Kidney epithelial cell (primary cell): ENCODE measurements at places on chromosomes 6 and 20. TPM values are rescaled to one million over a fixed set of nuclear protein-coding genes. Genes with fewer than 3 reads are reported as not detected.
A peak's percentile ranks its signal among the peaks of the same experiment; 100 is the strongest.

DNA sequence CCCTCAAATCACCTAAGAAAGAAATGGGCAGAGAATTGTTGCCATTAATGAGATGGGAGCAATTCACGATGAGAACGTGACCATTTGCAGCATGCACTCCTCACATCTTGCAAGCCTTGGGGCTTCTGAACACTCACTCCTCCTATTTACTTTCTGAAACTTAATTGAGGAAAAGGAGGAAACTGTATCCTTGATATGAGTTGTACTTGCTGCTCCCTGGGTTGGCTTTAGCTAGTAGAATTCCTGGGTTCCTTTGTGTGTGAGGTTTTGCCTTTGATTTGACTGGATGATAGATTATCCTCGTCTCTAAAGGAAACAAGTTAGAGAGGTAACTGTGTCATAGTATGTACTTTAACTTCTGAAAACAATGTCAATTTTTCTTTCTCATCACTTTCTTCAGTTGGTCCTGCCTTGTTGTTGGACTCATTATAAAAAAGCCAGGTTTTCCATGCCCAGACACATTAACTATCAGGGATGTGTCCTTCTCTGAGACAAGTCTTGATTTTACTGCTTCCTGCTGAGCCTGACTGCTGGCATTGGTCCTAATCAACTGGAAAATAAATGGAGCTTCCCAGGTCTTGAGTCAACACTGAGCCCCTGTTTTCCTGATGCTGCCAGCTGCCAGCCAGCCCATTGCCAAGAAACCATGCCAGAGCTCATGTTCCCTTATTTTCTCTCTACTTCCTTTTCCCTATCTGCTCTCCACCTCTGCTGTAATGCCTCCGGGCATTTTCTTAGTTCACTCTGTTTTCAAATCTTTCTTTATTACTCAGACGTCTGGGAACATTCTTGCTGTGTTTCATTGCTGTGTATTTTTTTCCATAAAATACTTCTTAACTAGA lies 6.0 kb upstream of the MRAP2 start:
- DNase-seq: peak; percentile 38

- DNase-seq: no peak
Observed at GRCh38 chr20:5996765-5997164, 46.3 kb downstream of the MCM8 start.

Gene RAB44
- 0.07 TPM in 1 of 2 replicates, not detected in the other for total RNA-seq

- no peak for DNase-seq
Observed at GRCh38 chr20:57901526-57901925, 191.7 kb upstream of the PMEPA1 start.

DNA sequence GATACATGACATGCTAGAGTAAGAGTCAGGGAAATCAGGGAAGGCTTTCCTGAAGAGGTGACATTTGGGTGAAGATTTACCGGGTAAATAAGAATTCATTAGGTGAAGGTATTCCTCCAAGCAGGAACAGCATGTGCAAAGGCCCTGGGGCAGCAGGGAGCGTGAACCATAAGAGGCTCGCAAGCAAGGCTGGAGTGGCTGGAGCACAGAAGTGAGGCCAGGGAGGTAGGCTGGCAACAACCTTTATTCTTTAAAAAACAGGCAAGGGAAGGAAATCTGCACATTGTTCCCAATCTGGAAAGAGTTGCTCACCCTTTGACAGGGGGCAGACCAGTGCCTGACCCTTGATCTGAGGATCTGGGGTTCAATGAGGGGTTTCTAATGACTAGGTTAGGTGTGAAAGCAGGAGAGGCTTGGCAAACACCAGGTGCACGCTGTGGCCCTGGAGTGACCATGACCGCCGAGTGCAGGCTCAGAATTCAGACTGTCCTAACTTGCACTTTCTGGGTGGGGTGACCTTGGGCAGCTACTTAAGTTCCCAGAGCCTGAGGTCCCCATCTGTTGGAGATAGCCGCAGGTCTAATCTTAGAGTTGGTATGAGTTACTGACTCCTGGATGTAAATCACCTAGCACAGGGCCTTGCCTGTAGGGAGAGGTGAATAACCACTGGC lies 1.9 kb downstream of the KIAA1755 start:
- no peak for DNase-seq

DNA sequence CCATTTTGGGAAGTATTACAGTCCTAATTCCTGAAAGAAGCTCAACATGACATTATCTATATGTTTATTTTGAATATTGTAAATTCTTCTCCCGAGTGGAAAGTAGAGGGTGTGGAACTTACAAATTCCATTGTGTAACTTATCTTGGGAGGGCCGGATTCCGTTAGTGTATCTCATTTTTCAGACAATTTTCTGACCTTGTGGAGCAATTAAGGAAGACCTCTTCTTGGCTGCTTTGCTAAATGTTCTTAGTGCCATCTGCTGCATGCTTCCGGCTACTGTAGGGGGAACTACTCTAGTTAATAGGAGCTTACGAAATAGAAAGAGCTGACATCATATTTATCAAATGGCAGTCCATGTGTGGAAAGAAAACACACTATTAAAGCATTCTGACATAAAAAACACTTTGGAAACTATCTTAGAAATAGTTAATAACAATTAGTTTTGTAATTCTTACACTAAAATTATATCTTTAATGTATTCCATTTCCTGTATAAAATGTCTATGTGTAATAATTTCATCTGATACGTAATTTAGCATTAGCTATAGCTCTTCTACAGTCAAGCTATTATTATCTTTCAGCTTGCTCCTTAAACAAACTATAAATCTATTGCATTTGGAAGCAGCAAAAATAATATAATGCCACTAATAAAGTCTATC lies 41.5 kb upstream of the KCNQ5 start:
- DNase-seq: peak; percentile 4

Gene CTCFL
- 0.17 and 0.41 TPM in 2 replicates for total RNA-seq

DNA sequence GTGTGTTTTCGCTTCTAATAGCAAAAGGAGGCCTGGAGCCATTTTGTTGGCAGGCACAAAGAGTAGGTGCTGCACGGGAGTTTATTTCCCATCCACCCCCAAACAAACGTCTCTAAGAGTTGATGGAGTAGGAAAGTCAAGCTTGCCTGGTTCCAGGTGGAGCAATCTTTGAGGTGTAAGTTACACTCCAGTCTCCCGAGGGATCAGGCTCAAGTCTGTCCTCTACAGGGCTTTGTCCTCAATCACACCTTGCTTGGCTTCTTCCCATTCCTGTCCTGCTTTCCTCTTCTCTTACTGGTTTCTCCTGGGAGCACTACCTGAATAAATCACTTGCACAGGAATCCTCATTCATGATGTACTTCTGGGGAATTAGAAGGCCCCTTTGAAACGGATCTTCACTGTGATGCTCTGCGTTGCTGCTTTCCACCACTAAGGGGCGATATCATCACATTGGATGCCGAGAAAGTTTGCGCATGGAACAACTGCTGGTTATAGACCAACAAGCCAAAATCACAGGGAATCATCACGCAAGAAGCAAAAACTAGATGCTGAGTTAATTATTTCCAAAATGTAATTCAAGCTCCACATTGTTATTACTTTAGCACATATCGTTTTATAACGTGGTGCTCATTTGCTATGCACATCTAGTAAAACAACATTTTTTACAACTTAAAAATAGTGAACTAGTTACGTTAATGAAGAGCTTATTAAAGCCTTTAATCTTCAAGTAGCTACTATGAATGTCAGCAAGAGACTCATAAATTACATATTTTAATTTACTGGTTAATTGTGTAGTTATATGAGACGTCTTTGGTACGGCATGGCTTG lies 156.8 kb downstream of the DNAH8 start:
- no peak for DNase-seq

Gene ENPP3
- not detected in 2 replicates for total RNA-seq

Gene PBOV1
- not detected in 2 replicates for total RNA-seq

DNA sequence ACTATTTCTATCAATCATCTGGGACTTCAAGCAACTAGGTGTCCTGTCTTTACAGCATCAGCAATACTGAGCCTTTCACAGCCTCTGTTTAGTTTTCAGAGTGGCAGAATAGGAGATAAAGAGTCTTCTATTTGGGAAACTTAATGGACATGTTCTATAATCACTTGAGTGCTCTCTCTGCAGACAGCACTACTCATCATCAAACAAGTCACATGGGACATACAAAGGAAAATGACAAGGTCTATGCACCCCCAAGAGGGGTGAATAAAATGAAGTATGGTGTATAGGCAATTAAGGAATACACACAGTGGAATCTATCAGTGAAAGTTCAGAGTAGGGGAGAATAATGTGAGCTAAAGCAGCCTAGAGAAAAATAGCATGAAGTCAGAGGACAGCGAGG lies 237.8 kb upstream of the THEMIS start:
- DNase-seq: no peak

DNA sequence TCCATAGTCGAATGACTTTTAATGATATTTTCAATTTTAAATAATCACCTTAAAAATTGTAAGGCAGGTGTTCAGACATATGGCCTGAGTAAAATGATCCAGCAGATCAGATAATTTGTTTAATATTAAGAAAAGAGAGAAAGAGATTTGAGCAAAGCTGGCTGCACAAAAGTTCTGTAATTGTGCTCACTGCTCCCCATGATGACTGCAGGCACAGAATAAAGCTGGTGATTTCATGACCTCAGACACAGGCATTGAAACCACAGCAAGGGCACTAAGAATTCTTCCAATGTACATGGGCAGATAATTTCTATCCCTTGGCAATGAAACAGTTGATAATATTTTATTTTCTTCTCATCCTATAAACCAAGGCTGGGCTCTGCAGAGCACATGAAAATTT lies 553.1 kb downstream of the NKAIN2 start:
- no peak for DNase-seq

- DNase-seq: no peak
Observed at GRCh38 chr6:71402096-71402495, 113.5 kb downstream of the OGFRL1 start.

DNA sequence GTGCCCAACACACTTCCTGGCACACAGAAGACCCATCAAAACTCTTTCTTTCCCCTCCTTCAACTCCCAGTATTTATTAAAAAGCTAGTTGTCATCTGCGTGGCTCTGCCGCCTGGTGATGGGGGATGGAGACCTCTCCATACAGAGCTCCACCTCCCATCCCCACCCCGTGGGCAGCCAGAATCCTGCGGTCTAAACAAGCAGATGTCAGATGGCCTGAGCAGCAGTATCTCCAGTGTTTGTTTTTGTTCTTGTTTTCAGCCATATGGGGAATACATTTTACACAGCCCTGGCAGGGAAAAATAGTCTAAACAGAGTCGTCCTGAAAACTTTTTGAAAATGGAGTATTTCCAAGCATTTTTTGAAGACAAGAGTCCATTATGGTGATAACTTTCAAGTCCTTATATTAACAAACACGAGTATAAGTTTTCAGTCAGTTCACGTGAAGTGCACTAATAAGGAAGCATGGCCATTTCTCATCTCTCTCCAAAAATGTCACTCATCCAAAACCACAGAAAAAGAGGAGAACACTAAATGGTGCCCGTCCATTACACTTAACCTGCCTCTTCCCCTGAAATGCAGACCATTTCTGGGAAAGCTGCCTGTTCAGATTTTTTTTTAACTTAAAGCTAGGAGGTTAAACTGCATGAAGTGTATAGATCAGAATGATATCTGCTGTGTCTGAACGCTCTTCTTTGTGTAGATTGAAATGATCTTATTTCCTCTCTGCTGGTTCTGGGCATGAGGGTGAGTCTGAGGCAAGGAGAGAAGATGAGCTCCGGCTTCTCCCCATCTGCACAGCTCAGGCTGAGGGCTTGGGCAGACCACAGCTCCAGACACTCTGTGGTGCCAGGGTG lies 91.0 kb downstream of the TCP11 start:
- DNase-seq: no peak

- no peak for DNase-seq
Observed at GRCh38 chr20:36099106-36099505, 55.4 kb upstream of the EPB41L1 start.

GRCh38 chr6:154070041-154070440 lies 31.0 kb downstream of the OPRM1 start:
- DNase-seq: no peak

DNA sequence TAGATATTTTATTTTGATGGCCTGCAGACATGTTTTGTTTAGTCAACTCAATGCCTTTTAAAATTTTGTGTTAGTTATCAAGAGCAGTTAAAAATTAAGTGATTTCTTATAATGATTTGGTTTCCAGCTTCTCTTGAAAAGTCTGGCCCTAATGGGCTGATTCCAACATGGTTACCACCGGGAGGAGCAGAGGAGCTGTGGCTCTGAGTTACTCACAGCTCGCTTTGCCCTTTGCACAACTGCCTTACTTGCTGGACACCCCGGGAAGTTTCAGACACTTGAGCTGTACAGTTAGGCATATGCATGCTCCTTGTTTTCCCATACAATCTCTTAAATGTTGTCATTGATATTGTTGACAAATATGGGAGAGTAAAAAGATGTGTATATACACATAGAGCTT lies 173.1 kb upstream of the MMS22L start:
- DNase-seq: no peak

Gene PRR18
- 0.13 and 0.55 TPM in 2 replicates for total RNA-seq

DNA sequence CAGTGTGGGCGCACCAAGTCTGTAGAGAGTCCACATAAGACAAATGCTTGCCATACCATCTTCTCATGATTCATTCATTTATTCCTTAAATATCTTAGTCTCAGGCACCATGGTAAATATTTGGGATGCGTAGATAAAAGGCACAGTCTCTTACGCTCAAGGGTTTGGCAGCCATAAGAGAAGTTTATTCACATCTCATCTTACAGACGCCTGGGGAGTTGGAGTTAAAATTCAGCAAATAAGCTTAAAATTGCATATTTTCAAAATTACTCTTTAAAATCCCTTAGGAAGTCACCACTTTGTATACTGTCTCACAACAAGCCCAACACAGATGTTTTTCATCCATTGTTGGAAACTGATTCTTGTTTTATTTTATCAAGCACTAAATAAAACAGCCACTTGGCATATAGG lies 363.3 kb downstream of the KIF16B start:
- no peak for DNase-seq

- no peak for DNase-seq
Observed at GRCh38 chr20:4811661-4812181, 90.0 kb downstream of the PRND start.

GRCh38 chr6:160766657-160766988 lies 64.6 kb downstream of the PLG start:
- no peak for DNase-seq

- no peak for DNase-seq
Observed at GRCh38 chr6:56004426-56004825, 129.0 kb upstream of the BMP5 start.

DNA sequence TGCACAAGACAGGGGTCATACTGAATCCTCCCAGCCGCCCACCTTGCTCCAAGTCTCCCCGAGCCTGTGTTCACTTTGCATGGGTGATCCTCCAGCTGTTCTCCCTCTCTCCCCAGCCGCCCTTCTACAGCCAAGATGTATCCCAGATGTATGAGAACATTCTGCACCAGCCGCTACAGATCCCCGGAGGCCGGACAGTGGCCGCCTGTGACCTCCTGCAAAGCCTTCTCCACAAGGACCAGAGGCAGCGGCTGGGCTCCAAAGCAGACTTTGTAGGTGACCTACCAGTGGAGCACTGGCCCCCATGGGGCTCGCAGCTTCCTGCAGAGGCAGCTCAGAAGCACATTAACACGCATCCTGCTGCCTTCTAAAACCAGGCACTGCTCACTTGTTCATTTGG lies 14.6 kb upstream of the IFT52 start:
- no peak for DNase-seq
